Mesenchymal stem cell (in vitro differentiated cells and primary cell): ENCODE measurements at places on chromosomes 2 and 18.
A peak's percentile ranks its signal among the peaks of the same experiment; 100 is the strongest.

DNA sequence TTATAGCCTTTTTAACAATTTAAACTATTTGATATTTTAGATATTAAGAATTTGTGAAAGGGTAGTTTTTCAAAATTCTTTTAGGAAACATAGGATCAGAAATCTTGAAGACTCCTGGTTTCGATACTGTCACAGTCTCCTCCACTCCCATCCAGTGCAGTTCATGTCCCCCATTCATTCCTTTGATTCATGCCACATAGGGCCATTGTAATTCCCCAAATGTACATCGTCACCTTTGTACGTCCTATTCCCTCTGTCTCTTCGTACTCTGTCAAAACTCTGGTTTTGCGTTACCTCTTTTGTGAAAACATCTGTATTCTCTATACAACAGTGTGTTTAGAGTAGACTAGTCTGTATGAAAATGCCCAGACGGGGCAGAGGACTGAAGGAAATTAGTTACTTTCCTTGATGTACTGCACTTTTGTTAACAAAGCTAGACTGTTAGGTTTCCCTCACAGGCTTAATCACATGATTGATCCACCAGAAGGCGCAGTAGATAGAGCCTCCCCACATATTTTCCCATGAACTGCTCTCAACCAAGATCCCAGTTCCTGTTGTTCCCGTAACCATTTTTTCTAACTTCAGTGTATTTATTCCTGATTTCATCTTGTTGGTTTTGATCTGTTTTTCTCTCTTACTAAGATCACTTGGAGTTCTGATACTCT lies 2.5 kb downstream of the MRPL35 start:
- DNase-seq, result peak; percentile 43

DNA sequence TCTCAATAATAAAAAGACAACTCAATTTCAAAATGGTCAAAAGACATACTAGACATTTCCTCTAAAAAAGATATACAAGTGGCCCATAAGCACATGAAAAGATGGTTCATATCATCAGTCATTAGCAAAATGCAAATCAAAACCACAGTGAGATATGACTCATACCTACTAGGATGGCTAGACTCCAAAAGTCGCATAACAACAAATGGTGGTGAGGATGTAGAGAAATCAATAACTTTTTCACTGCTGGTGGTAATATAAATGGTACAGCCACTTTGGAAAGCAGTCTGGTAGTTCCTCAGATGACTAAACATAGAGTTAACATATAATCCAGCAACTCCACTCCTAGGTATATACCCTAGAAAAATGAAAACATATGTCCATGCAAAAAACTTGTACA lies 242.3 kb upstream of the NOL4 start:
- DNase-seq, result no peak

GRCh38 chr2:133200684-133201421 lies 367.4 kb downstream of the NCKAP5 start:
- peak; percentile 82 for DNase-seq

GRCh38 chr2:209095432-209095831 lies 328.4 kb upstream of the MAP2 start:
- DNase-seq, result no peak

- no peak for DNase-seq
These were observed 50.7 kb upstream of the B3GNT7 start for GRCh38 chr2:231344851-231345250.

DNA sequence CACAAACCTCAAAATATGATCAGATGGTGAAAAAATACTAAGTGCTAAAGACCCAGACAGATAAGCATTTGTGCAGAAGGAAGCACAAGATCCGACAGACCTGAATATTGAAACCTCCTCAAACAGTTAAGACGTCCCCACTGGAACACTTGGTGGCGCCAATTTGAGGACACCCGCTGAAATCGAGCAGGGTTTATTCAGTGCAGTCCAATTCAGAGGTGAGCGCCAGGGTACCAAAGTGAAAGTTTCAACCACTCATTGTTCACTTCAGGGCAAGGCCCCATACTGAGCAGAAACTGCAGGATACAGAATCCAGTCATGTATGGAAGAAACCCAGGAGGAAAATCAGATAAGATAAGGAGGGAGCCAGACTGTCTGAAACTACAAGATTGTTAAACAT lies 417.6 kb downstream of the LRRTM4 start:
- DNase-seq, result no peak

DNA sequence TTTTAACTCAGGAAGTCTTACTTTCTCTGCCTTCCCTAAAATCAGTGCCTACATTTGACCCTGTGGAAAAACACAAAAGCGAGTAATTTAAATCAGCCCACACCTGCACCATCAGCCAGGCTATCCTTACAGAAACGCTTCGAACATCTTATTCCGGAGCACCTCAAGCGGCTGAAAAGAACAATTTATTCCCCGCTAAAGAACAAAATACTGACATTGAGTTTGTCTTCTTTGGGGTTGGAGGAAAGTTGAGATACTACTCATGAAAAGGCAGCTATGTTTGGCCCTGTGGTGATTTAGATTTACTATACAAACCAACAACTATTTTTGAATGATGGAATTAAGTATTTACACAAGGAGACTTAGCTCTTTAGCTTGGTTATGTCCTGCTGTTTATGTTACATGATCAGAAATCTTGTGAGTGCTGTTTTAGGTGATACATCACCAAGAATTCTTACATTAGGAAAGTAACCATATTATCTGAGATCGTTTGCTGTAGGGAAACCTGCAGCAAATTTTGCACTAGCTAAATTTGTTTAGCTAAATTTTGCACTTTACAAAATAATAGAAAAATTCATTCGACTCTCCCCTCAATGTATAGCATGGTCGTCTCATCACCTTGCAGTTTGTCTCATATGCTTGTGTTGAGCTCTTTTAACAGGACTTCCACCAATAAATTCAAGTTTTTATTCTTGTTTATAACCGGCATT lies 158.8 kb upstream of the SIX2 start:
- DNase-seq, result no peak

DNA sequence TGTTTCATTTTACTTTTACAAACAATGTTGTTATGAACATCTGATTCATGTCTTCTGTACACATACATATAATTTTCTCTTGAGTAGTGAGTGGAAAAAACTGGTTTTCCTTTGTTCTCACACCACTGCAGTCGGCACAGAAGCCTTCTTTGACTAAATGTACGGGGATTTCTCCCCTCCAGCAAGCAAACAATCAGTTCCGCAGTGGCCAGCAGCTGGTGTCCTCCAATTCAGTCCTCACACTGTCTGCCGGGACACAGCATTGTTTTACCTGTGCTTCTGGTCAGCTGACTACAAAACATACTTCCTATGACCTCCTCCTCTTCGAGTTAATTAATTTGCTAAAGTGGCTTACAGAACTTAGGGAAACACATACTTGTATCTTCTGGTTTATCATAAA lies 202.8 kb downstream of the WDR7 start:
- no peak for DNase-seq

DNA sequence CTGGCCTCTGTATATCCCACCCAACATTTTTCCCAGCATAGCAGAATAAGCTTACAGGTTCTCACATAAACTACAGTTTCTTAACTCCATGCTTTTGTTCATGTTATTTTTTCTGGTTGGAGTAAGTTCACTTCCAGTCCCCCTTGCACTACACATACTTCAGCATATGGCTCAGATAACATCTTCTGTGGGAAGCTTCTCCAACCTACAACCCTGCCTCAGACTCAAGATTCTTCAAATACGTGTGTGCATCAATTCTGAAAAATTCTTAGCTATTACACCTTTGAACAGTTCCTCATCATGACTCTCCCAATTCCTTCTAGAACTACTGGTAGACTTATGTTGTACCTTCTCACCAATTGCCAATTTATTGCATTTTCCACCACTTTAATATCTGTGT lies 7.5 kb upstream of the CPLX4 start:
- no peak for DNase-seq

GRCh38 chr2:191892391-191892790 lies 45.5 kb upstream of the CAVIN2 start:
- DNase-seq, result peak; percentile 40

GRCh38 chr2:42962508-42962953 lies 170.1 kb upstream of the HAAO start:
- DNase-seq, result no peak

DNA sequence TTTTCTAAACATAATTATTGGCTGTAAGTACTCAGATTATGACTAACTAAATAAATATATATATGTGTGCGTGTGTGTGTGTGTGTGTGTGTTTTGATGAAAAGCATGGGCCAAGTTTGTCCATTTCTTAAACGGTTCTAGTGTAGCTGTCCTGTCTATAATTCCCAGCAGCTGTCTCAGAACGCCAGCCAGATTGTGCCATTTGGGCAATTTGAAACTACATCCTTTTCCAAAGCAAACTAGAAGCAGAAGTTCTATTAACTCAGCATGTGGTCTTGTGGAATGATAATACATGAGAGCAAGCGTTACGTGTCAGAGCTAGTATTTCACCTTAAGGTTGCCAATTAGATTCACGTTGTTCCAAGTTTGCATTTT lies 1.7 kb downstream of the ARHGAP28 start:
- DNase-seq, result peak; percentile 61

DNA sequence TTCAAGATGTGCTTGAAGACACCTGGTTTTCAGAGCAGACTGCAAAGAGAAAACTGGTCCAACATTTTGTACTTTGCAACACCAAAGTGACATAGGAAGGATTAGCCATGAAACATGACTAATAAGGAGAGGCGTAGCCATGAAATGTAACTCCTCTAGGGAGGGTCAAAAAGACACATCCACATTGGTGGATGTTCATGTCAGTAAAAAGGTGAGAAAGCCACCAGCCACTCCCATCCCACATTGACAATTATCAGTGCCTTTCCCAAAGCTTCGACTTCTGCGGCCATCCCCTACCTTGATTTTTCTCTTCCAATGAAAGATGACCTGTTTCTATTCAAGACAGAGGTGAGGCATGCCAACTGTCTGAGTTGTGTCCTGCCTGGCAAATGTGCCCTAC lies 223.2 kb downstream of the ALK start:
- no peak for DNase-seq

DNA sequence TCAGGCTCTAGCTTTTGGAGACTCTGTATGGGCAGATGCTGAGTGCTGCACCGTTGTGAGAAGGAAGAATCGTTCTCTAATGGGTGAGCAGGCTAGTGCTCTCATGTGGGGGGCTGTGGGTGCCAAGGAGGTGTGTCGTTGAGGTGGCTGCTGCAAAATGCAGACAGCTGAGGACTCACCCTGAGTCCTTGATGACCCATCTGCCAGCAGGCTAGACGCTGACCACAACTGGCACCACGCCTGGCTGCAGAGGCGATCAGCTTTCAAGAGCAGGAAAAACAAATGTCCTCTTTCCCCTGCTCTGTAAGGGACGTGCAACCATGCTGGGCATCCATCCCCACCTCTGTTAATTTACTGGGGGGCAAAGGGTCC lies 48.2 kb downstream of the HAUS1 start:
- DNase-seq, result peak; percentile 34

DNA sequence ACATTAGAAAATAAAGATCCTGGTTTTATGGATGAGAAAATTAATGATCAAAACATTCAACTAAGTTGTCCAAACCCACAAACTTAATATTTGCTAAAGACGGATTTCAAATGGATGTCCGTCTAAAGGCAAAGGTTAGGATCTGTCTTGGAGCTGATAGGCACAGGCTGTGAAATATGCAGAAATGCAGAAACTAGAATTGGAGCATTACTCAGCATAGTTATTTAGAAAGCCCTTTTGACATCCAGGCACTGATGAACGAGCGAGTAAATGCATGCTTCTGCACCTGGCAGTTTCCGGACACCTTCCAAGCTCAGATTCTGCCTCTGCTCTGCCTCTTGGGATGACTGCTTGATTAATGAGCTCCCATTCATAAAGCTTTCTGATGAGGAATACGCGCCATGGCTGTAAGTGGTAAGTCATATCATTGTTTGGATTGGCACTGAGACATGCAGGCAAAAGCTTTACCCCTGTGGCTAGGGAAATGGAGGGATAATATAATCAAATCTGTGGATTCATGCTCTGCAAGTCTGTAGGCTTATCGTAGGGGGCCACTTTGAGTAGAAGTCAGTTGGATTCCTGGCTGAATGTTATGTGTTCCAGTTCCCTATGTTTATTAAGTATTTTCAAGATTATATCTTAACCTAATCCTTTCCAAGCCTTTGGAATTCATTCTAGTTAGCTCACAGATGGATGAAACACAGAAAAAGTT lies 2176.3 kb upstream of the CELF4 start:
- DNase-seq, result peak; percentile 13

GRCh38 chr2:173053043-173053699 lies 22.5 kb upstream of the MAP3K20 start:
- DNase-seq, result no peak

- DNase-seq, result no peak
These were observed 5.1 kb downstream of the NEDD4L start for GRCh38 chr18:58049000-58049688.
